ENCODE measurements at places on chromosomes 4 and X. TPM values are rescaled to one million over a fixed set of nuclear protein-coding genes. Genes with fewer than 3 reads are reported as not detected.

The YIPF7 gene
- not detected for total RNA-seq

The TAF7L gene
- not detected for total RNA-seq

DNA sequence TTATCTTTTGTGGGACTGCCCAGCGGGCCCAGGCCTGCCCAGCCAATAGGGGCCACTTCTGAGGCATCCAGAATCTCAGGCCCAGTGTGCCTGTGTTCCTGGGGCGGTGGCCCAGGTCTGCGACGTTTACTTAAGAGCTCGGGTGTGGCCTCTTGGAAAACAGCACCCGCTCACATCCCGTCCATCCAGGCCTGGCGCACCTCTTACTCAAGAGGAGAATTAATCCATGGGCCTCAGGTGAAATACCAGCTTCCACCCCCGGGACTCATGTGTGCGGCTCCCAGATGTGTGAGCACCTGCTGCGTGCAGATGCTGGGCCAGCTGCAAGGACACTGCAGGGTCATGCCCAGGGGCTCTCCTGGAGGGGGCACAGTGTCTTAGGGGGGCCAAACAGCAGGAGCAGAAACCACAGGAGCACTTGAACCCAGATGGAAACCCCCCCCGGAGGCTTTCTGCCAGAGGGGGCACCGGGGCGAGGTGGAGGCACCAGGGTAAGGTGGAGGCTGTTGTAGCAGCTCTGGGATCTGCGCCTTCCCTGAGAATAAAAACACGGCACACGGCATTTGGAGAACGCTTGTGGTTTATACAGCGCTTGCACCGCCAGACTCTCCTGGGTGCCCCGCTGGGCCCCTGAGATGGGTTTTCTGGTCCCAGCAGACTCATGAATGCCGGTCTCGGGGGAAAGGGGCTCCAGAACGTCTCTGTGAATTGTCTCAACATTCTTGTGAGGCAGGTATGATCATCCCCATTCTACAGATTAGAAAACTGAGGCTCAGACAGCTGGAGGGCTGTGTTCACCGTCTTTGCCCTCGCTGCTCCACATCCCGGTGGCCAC is 2.8 kb downstream of the PSAPL1 start:
- peak; percentile 71 for DNase-seq

DNA sequence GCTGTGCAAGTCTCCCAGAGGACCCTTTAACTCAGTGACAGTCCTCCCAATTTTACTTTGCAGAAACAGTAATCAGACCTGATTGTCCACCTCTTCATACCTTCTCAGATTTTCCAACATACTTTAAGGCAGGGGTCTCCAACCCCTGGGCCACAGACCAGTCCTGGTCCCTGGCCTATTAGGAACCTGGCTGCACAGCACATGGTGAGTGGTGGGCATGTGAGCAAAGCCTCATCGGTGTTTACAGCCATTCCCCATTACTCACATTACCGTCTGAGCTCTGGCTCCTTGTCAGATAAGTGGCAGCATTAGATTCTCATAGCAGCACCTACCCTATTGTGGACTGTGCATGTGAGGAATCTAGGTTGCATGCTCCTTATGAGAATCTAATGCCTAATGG is 74.3 kb downstream of the TECRL start:
- DNase-seq: no peak

GRCh38 chr4:24102621-24103020 is 212.8 kb upstream of the PPARGC1A start:
- DNase-seq: no peak

DNA sequence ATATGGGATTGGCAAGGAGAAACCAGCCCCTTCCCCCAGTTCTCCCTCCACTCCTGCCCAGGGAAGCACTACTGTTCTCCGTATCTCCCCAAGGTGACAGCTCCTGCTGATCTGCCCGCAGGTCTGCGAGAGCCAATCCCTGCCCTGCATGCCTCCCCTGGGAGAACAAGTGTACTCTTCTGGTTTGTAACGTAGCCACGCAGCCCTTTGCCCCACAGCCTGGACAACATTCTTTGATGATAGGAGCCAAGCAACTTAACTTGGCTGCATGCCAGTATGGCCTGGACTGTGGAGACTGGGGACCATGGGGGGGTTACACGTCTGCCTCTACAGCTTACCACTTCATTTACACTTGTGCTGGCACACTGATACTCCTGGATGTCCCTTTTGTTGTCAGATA is 2.0 kb downstream of the STBD1 start:
- no peak for DNase-seq

DNA sequence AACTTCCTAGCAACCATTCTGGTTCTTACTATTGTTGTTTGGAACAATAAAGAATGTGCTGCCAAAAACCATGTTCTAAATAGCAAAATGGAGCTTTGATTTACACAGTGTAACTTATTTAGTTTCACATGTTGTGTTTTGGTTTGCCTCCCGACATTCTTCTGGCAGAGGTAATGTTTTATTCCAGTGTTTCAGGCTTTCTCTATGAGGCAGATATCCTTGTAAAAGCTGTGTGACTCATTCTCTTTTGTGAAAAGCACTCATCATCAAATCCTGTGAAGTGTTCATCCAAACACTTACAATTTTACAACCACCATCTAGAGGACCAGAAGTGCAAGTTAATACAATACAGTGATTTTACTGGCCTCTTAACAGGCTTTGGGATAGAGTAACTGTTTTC is 219.0 kb upstream of the GIMD1 start:
- DNase-seq: no peak

DNA sequence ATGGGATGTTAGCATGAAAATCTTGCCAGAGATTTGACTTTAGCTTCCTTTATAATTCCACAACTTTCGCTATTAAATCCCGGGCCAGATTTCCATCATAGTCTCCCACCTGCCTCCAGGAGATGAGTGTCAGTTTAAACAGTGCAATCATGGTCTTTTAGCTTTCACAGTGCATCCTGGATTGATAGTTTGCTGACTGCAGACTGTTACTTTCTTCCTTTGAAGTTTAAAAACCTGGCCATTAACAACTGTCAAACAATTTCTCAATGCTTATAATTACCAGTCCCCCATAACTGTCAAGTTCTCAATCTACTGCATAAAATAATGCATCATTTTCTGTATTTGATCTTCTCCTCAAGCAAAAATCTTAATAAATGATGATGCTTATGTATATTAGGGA is 108.4 kb upstream of the FSTL5 start:
- DNase-seq: no peak

- no peak for DNase-seq
Observed at GRCh38 chrX:148672517-148672916, 172.1 kb downstream of the AFF2 start.
